ENCODE measurements at places on chromosomes 4 and X. TPM values are rescaled to one million over a fixed set of nuclear protein-coding genes. Genes with fewer than 3 reads are reported as not detected.

The ANKRD17 gene
- total RNA-seq = 53.5 TPM

The H2BW2 gene
- total RNA-seq = not detected

The CDS1 gene
- total RNA-seq = under 0.01 TPM

The PPP1R3F gene
- total RNA-seq = 5.6 TPM

The RTL9 gene
- under 0.01 TPM for total RNA-seq

The FGF2 gene
- 176 TPM for total RNA-seq

DNA sequence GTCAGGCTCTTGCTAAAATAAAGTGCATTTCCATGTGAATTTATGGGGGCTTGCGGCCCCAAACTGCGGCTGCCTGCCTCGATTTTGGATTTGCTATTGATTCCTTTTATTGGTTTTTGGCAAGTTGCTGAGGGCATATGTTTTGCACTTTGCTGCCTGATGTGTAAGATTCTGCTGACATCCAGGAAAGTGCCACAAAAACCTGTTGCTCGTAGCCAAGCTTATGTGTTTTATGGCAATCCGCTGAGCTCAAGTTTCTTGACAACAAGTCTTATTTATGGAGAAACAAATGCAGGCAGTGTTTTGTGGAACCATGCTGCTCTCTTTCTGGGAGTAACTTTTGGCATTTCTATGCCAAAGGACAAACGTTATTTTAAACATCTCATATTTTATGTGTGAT lies 97.3 kb upstream of the DDIT4L start:
- DNase-seq = no peak

- DNase-seq = no peak
Measured at GRCh38 chr4:120622601-120623000, 299.9 kb downstream of the PRDM5 start.

DNA sequence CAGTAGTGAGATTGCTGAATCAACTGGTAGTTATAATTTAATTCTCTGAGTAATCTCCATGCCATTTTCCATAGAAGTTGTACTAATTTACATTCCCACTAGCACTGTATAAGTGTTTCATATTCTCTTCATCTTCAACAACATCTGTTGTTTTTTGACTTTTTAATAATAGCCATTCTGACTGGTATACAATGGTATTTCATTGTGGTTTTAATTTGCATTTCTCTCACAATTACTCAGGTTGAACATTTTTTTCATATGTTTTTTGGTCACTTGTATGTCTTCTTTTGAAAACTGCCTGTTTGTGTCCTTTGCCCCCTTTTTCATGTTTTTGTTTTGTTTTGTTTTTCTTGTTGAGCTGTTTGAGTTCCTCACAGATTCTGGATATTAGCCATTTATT lies 880.2 kb downstream of the RAPGEF2 start:
- DNase-seq = no peak

- DNase-seq = no peak
Measured at GRCh38 chrX:82842286-82842685, 665.8 kb upstream of the POU3F4 start.

GRCh38 chr4:8695237-8696219 lies 103.0 kb downstream of the CPZ start:
- DNase-seq = no peak

- no peak for DNase-seq
Measured at GRCh38 chr4:70885174-70885573, 17.0 kb upstream of the MOB1B start.

- no peak for DNase-seq
Measured at GRCh38 chr4:3030566-3031356, 43.6 kb downstream of the HTT-AS start.

All from fibroblast of villous mesenchyme (primary cell).